Left colon (tissue), 2 donors: ENCODE measurements at places on chromosomes 4 and X. TPM values are rescaled to one million over a fixed set of nuclear protein-coding genes. Genes with fewer than 3 reads are reported as not detected.

BEX3 gene
- 33.4 TPM for total RNA-seq

TBX22 gene
- not detected for total RNA-seq

NUDT10 gene
- 0.98 TPM for total RNA-seq

HTR2C gene
- not detected for total RNA-seq

MAGEE1 gene
- 0.64 TPM for total RNA-seq

C4orf36 gene
- 0.82 TPM for total RNA-seq

ZNF827 gene
- 21.0 TPM for total RNA-seq

GYG2 gene
- 11.3 TPM for total RNA-seq

S100P gene
- total RNA-seq: 390 TPM

P2RY8 gene
- 2.1 TPM for total RNA-seq

ZMAT1 gene
- 1.5 TPM for total RNA-seq

TLR10 gene
- total RNA-seq: 0.70 TPM

TIGD2 gene
- total RNA-seq: 5.2 TPM

XKRX gene
- total RNA-seq: 2.1 TPM

WDR17 gene
- 1.1 TPM for total RNA-seq

MAGEA11 gene
- total RNA-seq: not detected

RHOXF2 gene
- not detected for total RNA-seq

USP11 gene
- total RNA-seq: 22.5 TPM

UGT2B7 gene
- total RNA-seq: 9.2 TPM

TRIM60 gene
- total RNA-seq: not detected

USP17L11 gene
- total RNA-seq: not detected

CITED1 gene
- 1.0 TPM for total RNA-seq

FATE1 gene
- total RNA-seq: not detected

NPY2R gene
- total RNA-seq: 1.6 TPM

YIPF7 gene
- not detected for total RNA-seq

ZNF280C gene
- 2.7 TPM for total RNA-seq

ATP2B3 gene
- total RNA-seq: 0.08 TPM

LEF1 gene
- 1.4 TPM for total RNA-seq

MTM1 gene
- total RNA-seq: 66.6 TPM

BMPR1B gene
- total RNA-seq: 0.21 TPM

TMSB15A gene
- 0.46 TPM for total RNA-seq

PPP4R3C gene
- total RNA-seq: not detected

GPR119 gene
- 0.31 TPM for total RNA-seq

MAGEB5 gene
- total RNA-seq: not detected

TENM3 gene
- total RNA-seq: 0.18 TPM

SPANXB1 gene
- total RNA-seq: not detected

HPGDS gene
- total RNA-seq: 3.3 TPM

GASK1B gene
- total RNA-seq: 19.6 TPM

TNIP3 gene
- total RNA-seq: 0.67 TPM

CC2D2A gene
- 4.8 TPM for total RNA-seq

MMRN1 gene
- 13.1 TPM for total RNA-seq

EDNRA gene
- total RNA-seq: 0.55 TPM

GAGE12H gene
- total RNA-seq: not detected

RBM47 gene
- total RNA-seq: 301 TPM

ARX gene
- total RNA-seq: 1.1 TPM

TCP11X2 gene
- total RNA-seq: not detected

ZCCHC13 gene
- not detected for total RNA-seq

RAB33A gene
- total RNA-seq: 0.34 TPM

KIAA1210 gene
- total RNA-seq: not detected

VEGFD gene
- 3.9 TPM for total RNA-seq

NEUROG2 gene
- total RNA-seq: not detected

POU4F2 gene
- not detected for total RNA-seq

PNMA5 gene
- not detected for total RNA-seq

MAGEA1 gene
- total RNA-seq: not detected
